SHP77 treated with DMSO at 0.1 percent for 48 hours (cell line): ENCODE measurements at places on chromosomes 5 and 9.
A peak's percentile ranks its signal among the peaks of the same experiment; 100 is the strongest.

DNA sequence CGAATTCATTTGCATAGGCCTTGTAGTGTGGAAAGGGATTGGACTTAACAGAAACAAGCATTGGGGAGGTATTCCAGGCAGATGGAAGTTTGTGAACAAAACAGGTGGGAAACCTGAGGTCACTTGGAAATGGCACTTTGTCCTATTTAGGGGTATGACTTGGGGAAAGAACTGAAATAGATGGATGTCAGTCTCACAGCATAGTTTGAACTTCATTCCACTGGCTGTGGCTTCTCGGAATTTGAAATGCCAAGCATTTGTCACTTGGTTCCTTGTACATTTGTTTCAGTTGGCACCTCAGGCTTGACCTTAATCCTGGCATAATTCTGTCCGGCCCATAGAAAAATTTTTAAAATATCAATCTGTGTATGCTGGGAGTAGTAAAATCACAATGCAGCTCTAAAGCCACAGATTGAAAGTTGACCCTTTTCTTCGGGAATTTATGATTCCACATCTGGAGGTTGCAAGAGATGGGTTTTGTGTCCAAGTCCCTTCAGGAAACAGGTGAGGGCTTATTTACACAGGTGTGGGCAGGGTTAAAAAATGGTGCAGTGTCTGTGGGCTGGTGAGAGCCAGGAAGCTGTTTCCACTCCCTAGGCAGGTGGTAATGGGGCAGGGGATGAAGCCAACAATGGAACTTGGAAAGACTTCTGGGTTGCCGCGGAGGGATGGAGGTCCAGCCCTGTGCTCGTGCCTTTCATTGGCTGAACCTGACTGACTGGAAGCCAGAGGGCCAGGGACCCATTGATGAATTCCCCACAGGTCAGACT lies 39.2 kb upstream of the PDE8B start:
- no peak for DNase-seq

GRCh38 chr9:136902259-136902821 lies 16.0 kb downstream of the TRAF2 start:
- peak; percentile 35 for DNase-seq

GRCh38 chr5:10275991-10276390 lies 25.9 kb downstream of the CCT5 start:
- DNase-seq, result no peak

- no peak for DNase-seq
Observed at GRCh38 chr9:135332516-135332915, 147.1 kb upstream of the PPP1R26 start.

GRCh38 chr5:95148453-95148852 lies 136.4 kb downstream of the MCTP1 start:
- no peak for DNase-seq

GRCh38 chr5:44945743-44946142 lies 137.0 kb downstream of the MRPS30 start:
- no peak for DNase-seq

GRCh38 chr9:10479172-10479571 lies 133.6 kb downstream of the PTPRD start:
- no peak for DNase-seq

- no peak for DNase-seq
Observed at GRCh38 chr5:132495667-132496190, 5.2 kb upstream of the IRF1 start.

DNA sequence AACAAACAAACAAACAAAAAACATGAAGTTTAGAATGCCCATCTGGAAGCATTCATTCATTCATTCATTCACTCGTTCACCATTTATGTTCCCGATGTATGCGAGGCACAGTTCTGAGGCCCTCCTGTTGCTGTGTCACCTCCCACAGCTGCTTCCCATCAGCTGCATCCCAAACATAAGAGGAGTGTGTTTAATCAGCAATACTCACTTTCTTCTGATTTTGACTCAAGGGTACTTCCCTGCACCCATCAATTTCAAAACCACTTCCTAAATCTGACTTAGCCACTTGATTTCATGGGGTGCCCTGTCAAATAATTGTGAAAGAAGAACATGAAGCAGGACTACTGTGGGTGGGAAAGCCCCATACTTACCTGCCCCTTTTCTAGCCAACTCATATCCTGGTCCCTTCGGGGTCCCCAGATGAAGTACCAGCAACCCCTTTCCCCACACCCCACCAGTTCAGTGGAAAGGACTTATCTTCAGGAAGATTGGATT lies 128.0 kb upstream of the IL12B start:
- no peak for DNase-seq

DNA sequence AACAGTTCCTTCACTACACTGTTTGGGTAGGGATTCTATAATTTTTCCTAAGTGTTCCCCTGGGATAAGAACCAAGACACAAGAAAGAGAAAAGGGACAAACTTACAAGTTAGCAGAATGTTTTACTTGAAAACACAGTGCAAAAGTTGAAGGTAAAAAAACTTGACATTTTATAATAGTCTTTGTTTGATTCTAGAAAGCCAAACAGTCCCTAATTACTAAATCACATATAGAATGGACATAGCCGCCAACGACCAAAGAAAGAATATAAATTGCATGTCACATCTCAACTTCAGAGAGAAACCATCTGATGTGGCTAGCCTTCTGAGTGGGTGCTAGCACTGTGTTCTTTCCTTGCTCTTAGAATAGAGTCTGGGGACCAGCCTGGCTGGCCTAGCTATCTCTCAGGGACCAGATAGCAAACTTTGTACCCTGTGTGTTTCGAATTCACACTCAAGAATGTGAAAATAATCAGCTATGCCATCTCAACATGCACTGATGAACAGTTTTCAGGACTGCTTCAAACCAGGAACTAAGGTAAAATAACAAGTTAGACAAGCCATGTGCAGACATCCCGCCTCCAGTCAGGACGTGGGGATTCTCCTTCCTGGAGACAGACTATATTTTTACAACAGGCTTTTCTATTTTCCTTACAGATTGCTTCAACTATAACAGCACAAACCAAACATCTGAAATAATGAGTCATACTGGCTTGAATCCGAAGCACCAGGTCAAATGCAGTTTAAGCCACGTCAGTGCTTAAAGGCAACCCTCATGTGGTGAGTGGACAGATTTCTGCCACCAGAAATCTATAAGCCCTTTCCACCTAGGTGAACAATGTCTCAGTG lies 53.7 kb downstream of the LHFPL2 start:
- DNase-seq, result no peak

DNA sequence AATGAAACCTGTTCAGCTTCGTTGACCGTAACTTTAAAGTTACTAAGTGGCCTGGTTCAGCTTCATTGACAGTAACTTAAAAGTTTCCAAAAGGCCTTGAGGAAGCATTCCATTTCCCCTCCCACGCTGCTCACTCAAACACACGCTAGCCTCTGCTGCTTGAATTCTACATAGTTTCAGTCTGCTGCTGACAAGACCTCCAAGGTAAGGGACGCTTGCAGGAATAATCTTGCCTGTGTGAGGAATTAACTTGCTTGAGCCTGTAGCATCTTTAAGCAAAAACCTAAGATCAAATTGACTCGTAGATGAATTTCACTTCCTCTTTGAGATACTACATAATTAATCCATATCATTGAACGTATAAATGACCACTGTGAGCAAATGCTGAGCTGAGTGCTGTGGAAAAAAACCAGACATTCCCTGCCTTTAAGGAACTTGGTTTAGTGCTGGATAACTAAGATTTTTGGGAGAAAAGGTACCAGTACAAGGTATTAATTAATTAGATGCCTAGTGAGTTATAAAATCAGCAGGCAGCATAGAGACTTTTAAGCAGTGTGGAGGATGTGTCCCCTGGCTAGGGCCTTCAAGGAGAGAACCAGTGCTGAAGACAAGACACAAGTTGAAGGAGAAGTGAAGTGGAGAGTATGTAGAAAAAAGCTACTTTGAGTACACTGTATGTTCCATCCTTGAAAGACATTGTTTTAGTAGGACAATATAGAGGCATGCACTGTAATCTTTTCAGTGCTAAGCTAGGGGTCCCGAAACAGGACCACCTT lies 39.2 kb downstream of the GRAMD2B start:
- no peak for DNase-seq

GRCh38 chr9:16460696-16461095 lies 409.8 kb downstream of the BNC2 start:
- DNase-seq, result no peak

DNA sequence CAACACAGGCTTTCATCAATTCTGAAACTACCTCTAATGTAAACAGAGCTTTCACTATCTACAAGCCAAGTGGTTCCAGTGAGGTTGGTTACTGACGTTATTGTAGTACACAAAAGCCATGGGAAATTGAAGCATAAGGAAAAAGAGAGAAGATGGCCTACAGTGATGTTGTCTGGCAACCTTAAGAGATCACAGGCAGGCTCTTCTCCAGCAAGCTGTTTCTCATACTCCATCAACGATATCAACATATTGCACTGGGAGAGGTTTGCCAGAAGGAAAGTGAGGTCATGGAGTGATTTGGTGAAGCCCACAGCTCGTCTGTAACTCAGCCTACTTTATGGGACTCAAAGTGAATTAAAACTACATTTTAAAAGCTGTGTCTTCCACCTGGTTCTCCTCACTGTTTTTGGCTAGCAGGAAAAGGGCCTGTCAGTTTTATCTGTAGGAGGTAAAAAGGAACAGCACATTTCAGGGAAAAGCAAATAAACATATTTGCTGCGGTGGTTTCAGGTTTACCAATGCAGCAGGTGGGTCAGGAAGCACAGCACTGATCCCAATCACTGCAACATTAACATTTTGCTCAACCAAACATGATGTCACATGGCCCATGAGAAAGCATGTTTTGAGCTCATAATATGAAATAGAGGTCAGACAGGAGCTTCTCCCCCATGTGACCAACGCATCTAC lies 72.9 kb downstream of the ARSB start:
- DNase-seq, result peak; percentile 32
